Tongue (tissue), 3 donors: ENCODE measurements at places on chromosomes 12 and 14. TPM values are rescaled to one million over a fixed set of nuclear protein-coding genes. Genes with fewer than 3 reads are reported as not detected.

GRCh38 chr14:72665259-72665658, 228.6 kb downstream of the DPF3 start:
- DNase-seq = no peak

TTC8 gene
- total RNA-seq = 11.2 TPM

DNA sequence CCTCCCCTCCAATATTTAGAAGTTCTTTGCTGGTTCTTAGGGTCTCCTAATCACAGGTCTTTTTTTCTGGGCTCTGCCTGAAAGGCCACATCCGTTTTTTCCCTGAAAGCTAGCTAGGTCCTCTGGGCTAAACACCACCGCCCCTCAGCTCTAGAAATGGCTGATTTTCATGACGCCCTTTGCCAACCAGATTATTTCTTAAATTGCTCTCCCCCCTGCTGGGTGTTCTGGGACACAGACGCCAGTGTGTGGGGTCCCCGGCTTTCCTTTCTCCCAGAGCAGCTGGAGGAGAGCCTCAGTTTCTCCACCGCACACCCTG, 45.3 kb upstream of the ATP23 start:
- peak; percentile 70 for DNase-seq

DNA sequence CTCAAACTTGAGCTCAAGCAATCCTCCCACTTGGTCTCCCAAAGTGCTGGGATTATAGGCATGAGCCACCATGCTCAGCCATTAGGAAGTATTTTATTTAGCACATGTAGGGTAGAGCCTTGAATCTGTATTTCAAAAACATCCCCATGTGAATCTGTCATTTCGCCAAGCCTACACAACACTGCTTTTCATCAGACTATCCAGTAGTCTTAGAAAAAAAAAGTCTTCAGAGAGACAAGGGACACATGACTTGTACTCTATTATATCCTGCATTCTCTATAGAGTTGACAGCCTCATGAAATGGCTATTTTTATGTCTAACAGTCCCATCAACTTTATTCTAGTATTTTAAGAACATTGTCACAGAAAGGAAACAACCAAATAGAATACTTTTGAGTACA, 35.4 kb downstream of the TM7SF3 start:
- no peak for DNase-seq

DNA sequence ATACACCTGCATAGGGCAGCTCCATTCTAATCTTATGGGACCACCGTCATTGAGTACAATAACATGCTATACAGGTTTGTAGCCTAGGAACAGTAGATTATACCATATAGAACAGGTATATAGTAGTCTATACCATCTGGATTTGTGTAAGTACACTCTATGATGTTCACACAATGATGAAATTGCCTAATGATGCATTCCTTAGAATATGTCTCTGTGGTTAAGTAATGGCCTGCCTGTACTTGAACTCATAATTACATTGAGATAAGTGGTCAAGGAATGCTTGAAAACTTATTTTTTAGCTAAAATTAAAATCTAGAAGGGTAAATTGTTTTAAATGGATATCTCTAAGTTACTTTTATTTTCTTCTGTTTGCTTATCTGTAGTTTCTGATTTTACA, 152.7 kb downstream of the SRGAP1 start:
- DNase-seq = no peak

GRCh38 chr14:24377126-24377525, 9.1 kb downstream of the NFATC4 start:
- DNase-seq = no peak

DNA sequence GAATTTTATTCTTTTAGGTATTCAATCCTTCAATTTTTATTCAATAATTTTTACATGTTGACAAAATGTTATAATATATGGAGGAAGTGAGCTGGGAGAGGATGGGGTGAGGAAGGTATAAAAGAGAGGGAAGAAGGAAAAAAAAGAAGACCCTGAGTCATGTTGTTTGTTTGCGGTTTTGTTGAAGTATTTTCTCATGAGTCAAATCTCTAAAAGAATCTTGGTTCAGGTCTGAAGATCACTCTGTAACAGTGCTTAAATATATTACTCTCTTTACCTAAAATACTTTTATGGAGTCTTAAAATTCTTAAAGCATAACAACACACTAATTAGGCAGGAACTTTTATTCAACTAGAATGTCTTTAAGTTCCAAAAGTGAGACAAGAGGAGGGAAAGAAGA, 489.6 kb upstream of the GARIN6 start:
- no peak for DNase-seq

- DNase-seq = peak; percentile 97
Measured at GRCh38 chr14:68245146-68246073, 425.8 kb downstream of the RAD51B start.

GRCh38 chr12:112574896-112575558, 156.3 kb downstream of the PTPN11 start:
- no peak for DNase-seq

DNA sequence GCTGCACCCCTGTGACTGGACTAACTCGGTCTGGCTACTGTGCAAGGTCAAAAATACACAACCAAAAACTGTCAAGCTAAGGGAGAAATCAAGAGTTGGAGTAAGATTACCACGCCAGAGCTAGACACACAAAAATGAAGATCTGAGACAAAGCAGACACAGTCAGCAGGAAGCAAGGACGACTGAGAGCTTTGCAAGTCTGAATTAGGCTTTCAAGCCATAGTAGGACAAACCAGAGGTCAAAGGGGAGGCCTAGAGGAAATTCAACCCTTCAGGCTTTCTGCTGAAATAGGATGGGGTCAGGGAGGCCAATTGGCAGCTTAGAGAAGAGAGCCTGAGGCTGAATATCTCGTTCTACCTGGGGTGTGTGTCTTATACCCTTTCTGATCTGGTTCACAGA, 117.3 kb downstream of the LLPH start:
- no peak for DNase-seq

PSMA3 gene
- 59.8 TPM for total RNA-seq

CERS5 gene
- total RNA-seq = 26.5 TPM

GRCh38 chr12:15634010-15634683, 155.0 kb downstream of the EPS8 start:
- DNase-seq = no peak

GRCh38 chr12:126482238-126482889, 1417.1 kb downstream of the AACS start:
- DNase-seq = no peak

GRCh38 chr12:95337146-95337545, 119.5 kb downstream of the VEZT start:
- peak; percentile 70 for DNase-seq

- no peak for DNase-seq
Measured at GRCh38 chr12:12210983-12211382, 55.9 kb downstream of the LRP6 start.

DAAM1 gene
- 84.7 TPM for total RNA-seq

OR4E2 gene
- total RNA-seq = not detected

DNA sequence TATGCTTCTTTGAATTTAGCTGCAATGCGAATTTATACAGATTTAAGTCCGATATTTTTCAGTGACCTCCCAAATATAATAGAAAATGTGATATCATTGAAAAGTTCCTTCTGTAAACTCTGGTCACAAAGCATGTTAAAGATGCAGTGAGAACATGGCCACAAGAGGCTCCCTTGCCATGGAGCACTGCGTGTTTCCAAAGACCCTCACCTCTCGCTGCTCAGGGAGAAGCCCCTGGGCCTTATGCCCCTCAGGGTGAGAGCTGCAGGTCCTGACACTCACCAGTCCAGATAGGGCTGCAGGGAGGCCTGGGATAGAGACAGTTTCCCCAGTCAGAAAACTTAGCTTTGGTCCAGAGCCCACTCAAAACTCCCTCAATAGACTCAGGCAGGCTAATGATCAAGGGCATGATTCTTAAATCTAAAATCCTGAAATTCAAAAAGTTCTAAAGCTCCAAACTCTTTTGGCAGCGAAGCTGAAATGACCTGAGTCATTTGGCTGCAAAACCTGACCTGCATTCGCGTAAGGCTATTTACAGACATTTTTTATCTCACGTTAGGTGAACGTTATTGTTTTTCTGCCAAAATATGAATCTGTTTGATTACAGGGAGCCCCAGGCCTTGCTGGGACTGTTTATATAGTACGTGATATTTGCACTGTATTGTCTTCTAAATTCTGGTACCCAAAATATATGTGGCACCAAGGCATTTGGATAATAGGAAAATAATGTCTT, 67.8 kb downstream of the CAPZA3 start:
- no peak for DNase-seq

WNT5B gene
- total RNA-seq = 16.1 TPM

- DNase-seq = no peak
Measured at GRCh38 chr12:28949184-28949583, 199.9 kb upstream of the FAR2 start.

- no peak for DNase-seq
Measured at GRCh38 chr14:95300697-95301526, 18.8 kb downstream of the CLMN start.

- no peak for DNase-seq
Measured at GRCh38 chr12:104025771-104026170, 24.2 kb downstream of the GLT8D2 start.

- DNase-seq = no peak
Measured at GRCh38 chr12:84730561-84731162, 181.9 kb downstream of the SLC6A15 start.

GRCh38 chr12:85424581-85425348, 144.7 kb downstream of the ALX1 start:
- DNase-seq = peak; percentile 65

TMEM132C gene
- total RNA-seq = 8.7 TPM

DNA sequence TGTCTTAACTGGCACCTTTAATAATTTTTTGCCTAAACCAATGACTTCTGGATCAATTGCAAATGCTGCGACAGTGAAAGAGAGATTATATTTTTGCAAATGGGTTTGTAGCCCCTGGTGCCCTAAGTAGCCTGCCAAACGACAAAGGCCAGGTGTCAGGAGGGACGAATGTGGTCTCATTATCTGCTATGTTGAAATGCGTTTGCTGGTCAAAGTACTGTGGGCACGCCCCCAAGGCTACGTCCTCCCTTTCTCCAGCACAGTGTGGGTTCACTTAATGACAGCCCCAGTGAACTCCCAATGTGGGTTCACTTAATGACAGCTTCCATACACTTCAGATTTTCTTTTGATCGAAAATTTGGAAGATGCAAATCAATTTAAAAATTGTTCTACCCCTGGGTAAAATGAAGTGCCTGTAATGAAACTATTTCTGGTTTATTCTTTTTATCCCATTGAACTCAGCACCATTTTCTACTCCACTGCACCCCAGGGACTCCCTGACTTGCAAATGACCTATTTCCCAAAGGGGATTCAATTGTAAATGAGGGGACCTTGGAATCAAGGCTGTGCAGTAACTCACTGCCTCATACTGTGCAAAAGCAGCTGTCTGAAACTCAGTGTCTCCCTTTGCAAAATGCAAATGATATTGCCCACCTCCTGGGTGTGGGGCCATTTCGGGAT, 1.4 kb downstream of the SERPINA11 start:
- DNase-seq = no peak

DNA sequence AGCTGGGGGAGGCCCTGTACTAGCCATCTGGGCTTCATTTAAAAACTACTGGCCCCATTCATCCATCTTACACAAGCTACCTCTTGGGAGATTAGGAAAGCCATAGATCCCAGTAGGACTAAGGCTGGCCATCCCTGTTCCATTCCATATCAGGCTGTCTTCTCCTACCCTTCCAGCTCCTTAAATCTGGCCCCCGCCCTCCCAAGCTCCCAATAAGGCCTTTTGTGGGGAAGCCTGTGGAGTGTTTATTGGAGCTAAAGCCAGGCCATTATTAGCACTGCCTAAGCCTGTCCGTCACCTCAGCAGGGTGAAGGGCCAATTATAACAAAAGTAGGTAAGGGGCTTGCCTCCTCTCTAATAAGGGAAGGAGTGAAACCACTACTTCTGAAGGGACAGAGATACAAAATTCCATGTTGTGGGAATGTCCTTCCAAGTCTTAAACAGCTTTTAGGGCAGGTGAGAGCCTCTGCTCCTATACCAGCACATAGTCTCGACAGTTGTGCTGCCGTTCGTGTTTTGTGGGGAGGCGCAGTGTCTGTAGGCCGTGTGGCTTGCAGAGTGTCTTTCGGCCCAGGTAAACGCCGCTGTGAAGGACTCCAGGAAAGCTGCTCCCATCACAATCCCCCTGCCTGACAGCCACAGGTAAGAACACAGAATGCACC, 3.7 kb downstream of the MYL6 start:
- no peak for DNase-seq

TAS2R50 gene
- total RNA-seq = 10.7 TPM

RFLNA gene
- total RNA-seq = 5.8 TPM

- DNase-seq = no peak
Measured at GRCh38 chr14:51041108-51041531, 53.8 kb downstream of the TRIM9 start.

SSPN gene
- 177 TPM for total RNA-seq

- DNase-seq = peak; percentile 65
Measured at GRCh38 chr12:69685810-69686209, 13.3 kb downstream of the BEST3 start.
